ENCODE measurements at places on chromosomes 1 and 21.

DNA sequence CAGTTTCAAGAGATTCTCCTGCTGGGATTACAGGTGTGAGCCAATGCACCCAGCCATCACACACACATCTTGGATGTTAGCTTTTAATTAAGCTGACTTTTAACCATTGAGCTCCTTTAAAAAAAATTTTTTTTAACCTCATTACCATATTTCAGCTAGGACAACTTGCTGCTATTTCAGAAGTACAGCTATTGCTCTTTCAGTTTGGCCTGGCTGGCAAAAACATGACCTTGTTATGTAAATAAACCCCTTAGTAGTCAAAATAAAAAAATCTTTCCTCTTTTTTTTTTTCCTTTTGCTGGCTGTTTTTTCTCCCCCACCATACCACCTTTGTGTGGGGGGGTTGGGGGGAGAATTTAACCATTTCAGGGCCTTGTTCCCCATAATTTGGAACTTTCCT lies 49.9 kb downstream of the ZMYM1 start:
- no peak for DNase-seq

GRCh38 chr1:110529011-110529410 lies 10.0 kb upstream of the KCNA10 start:
- DNase-seq, result no peak

DNA sequence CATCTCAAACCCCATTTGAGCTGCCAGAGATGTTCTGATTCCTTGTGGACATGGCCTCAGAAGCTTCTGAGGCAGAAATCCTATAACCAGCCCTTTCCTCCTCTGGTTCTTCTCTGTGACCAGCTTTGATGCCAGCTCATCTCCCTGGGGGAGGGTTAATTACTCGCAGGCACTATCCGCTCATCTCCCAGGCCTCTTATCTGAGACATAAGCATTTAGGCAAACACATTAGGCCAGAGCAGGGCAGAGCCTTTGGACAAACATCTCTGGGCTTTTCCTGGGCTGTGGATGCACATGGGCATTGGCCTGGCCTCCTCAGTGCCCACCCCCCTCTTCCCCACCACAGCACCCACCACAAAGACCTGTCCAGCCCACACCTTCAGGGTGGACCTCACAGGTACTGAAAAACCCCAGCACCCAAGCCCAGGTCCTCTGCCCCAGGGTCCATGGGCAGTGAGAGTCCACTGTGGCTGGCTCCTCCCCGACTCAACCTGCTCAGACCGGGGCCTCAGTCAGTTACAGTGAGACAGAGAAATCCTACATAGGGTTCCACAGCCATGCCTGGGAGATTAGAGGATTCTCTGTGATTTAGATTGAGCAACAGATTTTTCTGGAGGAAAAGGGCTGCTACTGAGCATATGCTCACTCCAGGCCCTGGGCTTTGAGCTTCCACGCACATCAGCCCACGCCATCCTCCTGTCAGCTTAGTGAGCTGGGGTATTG lies 26.9 kb downstream of the IGSF21 start:
- no peak for DNase-seq

DNA sequence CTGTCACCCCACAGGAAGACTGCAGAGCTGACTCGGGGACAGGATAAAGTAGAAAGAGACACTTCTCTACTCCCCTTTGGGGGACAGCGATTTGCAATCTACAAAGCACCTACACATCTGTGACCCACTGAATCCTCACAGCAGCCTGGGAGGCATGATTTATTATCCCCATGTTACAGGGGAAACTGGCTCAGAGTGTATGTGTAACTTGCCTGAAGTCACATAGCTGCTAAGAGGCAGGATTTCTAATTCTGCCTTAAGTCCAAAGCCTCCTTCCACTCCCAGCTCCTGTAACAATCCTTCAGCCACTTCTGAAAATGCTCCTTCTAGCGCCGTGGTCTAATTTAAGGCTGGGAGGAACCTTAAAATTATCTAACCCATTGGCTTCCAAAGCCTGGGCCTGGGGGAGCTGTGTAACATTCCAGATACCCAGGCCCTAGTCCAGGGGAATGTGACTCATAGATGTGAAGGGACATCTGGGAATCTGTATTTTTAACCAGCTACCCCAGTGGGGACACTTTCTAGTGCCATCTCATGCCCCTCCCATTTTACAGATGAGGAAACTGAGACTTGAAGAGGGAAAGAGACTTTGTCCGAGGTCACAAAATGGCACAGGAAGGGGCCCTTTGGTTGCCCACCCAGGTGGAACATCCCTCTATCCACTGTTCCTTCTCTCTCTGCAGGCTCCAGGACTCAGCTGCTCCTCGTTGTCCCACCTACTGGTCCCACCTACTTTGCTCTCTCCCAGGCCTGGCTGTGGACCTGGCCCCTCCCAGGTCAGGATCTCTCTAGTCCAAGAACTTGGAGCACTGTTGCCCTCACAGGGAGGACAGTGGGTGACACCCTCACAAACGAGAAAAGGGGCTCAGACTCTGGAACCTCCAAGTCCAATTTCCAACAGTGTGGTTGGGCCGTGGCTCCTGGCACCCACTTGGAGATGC lies 48.9 kb downstream of the AHDC1 start:
- no peak for DNase-seq

DNA sequence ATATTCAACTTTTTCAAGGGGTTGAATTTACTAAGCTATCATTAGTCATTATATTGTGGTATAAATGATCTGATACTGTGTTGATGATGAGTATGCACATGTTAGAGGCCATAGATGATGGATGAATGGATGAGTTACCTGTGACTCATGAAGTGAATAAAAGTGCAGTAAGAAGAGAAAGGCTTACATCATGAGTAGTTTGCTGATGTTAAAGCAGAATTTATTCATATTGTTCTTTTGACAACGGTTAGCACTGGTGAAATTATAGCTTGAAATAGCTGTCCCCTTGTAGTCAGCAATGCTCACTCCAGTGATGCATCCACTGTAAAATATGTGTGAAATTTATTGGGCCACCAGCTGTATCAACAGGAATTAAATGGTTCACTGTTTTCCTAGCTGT lies 541.0 kb upstream of the ZRANB2 start:
- DNase-seq, result no peak

- DNase-seq, result no peak
These were observed 82.3 kb downstream of the PLPP3 start for GRCh38 chr1:56496821-56497772.

Data from stimulated activated CD8-positive, alpha-beta memory T cell treated with anti-CD3 and anti-CD28 coated beads, Interleukin-4, amount 100 ng/mL, for 24 hours (primary cell).